ENCODE measurements at places on chromosomes 12 and 14.
A peak's percentile ranks its signal among the peaks of the same experiment; 100 is the strongest.

- no peak for DNase-seq
Observed at GRCh38 chr14:55122440-55122986, 6.5 kb upstream of the LGALS3 start.

GRCh38 chr14:100771121-100771800 is 44.6 kb downstream of the DLK1 start:
- no peak for DNase-seq

DNA sequence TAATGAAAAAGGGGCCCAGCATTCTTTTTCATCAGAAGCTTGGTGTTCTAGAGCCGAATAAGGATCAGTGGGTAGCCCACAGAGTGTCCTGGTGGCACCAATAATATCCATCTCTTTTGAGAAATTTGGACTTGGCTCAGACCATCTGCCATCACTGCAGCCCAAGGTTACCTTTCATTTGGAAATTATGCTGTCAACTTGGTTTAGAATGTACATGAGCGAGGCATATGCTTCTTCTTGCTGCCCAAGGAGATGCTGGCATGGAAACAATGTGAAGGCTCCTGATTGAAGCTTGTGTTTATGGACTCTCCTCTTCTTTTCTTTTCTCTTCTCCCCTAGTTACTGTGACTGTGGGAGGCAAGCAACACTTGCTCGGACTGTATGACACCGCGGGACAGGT is 50.0 kb downstream of the GPHB5 start:
- no peak for DNase-seq

DNA sequence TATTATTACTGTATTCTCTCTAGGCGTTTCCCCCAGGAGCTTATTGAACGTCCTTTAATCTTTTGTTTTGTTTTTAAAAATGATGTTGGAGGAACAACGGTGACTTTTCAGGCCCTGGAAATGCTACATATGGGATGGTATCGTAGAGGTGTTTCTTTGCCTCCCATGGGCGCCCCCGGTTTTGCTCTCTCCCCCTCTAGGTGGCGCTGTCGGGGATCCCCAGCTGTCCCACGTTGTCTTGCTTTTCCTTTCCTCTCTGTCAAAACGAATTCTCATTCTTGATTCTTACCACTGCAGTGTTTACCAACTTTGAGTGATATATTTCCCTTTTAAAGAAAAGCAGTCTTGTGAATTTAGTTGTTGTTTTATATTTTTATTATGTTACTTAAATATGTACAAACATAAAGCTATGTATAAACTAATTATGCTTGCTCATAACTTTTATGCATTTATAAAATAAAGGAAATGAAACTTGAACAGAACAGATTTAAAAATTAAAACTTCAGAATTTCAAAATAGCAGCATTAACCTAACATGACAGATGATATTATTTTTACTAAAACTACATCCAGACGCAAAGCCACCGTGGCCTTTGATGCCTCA is 171.9 kb downstream of the RGS6 start:
- peak; percentile 23 for DNase-seq

DNA sequence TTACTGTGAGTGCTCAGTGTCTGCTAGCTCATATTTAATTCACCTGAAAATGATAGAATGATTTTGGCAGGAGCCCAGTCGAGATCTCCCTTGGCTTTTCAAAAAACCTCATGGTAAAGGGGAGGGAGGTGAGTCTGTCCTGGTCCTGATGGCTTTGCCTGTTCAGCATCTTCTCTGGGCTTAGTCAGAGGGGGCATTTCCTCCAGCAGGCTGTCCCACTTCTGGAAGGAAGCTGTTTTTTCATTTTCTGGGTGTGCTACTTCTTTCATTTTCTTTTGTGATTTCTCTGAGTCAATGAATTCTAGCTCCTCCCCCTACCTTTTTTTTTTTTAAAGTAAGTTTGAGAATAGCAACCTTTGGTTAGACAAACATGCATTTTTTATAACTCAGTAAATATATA is 58.8 kb downstream of the TMX1 start:
- DNase-seq = no peak

GRCh38 chr12:108822497-108823205 is 34.7 kb downstream of the SSH1 start:
- DNase-seq = no peak
